ENCODE measurements at places on chromosomes 6 and 20.

GRCh38 chr6:165641672-165642156 is 21.3 kb downstream of the PDE10A start:
- no peak for DNase-seq

GRCh38 chr6:79152269-79152737 is 74.2 kb upstream of the PHIP start:
- DNase-seq: peak; percentile 88

DNA sequence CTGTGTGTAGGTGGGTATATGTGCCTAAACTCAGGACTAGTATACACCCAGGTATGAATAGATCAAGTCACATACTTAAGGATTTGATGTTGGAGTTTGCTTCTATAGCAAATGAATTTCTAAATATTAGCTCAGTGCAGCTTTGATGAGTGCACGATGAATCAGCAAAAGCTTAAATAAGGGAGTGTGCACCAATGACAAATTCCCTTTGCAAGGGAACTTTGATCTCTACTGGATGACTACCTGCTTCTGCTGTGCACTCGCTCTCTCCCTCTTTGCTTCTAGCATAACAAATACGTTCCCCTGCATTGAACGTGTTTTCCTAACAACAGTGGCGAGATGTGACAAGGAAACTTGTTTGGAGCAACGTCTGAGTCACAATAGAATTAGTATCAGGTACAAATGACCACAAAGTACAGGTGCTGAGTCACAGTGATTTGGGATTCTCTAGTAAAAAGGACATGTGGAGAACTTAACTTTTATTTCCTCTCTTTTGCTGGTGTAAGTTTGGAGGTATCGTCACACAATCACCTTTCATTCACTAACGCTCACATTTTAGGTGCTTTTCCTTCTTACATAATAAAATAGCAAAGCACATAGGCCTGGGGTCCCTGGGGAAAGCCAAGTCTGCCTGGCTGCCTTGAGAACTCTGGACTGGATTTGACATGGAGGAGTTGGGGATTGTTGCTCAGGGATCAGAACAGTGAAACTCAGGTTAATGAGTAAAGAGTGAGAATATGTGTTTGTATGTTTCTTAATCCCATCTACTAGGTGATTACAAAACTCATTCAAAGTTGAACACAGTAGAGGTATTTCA is 49.7 kb downstream of the KLHL31 start:
- DNase-seq: no peak

DNA sequence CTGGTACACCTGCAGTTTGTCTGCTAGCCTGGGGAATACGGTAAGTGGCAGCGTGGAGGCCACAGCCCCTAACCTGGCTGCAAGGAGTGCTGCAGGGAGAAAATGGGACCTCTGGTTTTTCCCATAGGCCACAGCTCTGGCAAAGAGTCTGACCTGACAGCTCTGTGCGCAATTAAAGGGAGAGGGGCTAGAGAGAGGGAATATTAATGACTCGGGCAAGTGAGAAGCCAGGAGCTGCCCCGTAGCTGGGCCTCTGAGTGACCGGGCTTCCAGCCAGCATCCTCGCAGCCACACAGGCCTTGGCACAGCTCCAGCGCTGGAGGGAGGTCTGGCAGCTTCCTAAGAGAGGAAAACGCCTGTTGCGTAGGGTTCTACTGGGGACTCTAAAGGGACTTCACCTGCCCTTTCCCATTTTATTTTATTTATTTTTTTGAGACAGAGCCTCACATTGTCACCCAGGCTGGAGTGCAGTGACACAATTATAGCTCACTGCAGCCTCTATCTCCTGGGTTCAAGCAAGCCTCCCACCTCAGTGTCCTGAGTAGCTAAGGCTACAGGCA is 18.2 kb upstream of the OCSTAMP start:
- DNase-seq: no peak

DNA sequence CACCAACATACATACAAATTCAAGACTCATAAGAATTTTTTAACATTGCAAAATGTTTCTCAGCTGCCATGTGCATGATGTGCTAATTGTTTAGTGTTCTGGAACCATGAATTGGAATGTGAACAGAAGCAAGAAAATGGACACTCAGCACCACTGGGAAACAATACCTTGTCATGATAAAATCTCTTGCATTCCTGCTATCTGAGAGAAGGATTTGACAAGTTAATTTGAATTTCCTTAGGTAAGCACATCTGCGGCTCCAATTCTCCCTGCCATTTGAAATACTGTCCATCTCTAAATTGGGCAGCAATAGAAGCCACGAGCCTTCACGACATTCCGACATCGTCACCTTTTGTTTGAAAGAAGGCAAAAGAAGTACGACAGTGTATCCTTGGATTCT is 1104.6 kb upstream of the MAP3K7 start:
- DNase-seq: no peak

DNA sequence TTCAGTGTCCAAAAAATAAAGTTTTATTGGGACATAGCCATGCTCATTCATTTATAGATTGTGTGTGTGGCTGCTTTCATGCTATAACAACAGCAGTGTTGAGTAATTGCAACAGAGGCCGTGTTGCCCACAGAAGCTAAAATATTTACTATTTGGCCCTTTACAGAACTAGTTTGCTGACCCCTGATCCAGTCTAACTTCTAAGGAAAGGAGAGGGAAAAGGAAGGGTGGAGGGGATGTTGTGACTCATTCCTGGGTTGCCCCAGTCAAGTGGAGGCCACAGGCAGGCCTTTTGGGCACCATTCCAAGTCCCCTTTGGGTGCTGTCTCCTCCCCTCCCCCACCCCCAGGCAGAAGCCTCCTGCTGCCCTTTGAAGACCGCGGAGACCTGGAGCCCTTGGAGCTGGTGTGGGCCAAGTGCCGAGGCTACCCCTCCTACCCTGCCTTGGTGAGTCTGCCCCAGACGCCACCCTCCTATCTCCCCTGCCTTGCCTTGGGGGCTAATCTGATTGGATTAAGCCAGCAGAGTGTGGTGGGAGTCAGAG is 28.4 kb downstream of the BRPF3 start:
- no peak for DNase-seq

- DNase-seq: no peak
Observed at GRCh38 chr6:139296927-139297326, 5.1 kb upstream of the TXLNB start.

DNA sequence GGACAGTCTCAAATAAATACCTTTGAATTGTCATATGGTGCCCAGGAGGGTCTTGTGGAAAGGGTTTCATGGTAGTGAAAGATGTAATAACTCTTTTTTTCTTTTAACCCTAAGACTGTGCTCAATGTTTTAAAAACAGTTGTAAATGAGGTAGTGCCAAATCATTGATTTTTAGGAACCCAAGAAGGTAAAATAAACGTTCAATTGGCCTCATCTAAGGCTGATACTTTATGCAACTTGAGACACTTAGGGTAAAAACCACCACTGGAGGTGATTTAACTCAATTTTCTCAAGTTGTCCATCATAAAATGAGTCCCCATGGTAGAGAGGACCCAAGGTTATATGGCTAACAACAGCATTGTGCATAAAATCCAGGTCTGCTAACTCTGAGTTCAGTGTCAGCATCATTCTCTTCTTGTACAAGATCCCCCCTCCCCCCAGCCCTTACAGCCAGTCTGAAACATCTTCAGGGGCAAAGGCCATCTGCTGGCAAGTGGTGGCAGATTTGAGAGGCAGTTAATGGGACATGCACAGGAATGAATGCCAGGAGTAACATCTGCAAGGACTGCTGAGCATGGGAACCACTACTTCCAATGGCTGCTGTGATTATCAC is 244.4 kb downstream of the GMPR start:
- DNase-seq: no peak

DNA sequence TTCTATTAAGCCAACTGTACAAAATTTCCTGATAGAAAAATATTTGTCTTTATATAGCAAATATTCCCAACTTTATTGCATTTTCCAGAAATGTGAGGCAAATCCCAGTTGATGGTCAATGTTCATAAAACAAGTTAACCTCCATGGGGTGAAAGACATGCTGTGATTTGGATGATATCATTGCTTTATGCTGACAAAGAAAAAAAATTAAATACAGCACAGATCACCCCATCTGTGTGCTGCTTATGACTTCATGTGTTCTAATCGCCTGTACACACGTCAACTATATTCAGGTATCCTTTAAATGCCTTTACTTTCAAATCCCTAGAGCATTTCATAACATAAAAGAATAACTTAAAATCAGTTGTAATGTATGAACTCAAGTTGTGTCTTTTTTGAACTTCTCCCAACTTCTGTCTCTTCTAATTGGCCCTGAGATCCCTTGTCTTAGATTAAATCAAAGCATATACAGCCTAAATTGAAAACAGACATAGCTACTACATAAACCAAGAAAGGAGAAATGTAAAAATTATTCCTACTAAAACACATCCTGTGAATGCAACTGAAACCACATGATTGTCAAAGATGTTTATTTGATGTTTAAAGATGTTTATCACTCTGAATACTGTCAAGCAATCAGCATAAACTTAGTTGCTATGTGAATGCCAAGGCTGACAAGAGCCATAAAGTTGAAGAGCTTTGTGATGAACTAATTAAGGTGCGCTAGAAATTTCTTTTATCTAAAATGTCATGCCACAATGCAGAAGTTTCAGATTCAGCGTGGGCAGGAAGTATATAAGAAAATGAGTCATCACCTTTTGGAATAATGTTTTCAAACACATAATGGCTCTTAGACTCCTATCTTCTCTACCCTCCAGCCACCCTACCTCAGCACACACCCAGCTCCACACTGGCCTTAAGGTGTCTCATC is 68.7 kb downstream of the FILIP1 start:
- DNase-seq: no peak

DNA sequence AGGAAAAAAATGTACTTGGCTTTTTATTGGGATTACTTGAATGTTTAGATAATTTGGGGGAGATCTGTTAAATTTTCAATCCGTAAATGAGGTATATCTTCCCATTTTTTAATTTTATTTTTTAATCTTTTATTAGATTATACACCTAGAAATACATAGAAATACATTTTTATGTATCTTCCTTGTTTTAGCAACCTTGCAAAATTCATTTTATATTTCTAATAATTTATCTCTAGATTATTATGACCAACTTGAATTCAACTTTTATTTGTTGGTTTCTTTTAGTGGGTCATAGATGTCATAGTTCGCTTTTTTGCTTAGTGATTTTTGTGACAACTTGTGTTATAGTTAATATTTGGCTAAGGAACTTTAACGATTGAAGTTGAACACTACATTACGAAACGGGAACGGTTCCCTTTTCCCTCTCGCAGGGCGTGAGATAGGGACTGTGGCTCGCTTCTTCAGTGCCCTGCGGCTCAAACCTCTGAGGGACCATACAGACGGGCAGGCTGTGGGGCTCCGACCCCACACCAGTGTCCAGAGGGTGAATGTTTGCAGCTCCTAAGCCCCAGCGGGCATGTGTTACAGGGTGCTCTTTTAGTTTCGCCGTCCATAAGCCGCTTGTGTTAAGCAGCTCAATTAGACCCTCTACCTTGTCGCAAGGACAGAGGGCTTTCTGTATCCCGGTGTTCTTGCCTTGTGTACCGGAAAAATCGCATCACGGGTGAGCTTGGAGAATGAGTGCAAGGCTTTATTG is 53.8 kb downstream of the PRND start:
- DNase-seq: no peak

DNA sequence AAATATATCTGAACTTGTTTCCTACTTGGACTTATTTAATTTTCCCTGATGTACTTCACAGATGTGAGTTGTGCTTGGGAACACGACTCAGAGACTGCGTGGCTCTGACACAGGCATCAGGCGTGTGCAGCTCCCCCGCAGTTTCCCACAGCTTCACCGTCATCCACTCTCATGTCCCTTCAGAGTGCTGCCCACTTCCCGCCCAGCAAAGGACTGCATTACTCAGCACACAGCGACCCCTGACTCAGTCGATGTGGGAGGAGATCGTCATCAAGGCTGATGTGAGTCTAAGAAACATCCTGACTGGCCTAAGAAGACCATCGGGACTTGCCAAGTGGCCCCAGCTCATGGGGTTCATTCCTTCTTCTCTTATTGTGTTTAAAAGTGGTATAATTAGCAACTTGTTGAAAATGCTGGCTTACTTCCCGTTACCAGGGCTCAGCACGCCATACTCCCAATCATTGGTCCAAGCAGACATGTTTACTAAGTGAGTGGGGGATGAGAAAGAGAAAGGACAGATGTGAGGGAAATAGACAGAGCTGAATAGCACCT is 539.4 kb upstream of the JARID2 start:
- DNase-seq: no peak

DNA sequence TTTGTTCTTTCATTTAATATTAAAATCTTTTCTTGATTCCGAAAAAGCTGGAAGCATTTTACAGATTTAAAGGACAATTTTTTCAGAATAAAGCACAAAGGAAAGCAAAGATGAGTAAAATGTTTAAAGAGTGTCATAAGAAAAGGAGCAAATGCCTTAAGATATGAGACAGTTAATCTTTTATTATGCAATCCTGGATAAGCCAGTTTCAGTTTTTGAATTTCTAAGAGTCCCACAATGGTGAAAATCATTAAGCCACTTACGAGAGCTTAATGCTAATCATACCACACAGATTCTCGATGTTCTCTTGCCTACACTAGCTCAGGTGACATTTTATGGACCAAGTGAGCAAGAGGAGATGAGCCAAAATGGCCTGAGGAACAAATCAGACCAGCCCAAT is 103.7 kb upstream of the RNF217 start:
- DNase-seq: no peak

DNA sequence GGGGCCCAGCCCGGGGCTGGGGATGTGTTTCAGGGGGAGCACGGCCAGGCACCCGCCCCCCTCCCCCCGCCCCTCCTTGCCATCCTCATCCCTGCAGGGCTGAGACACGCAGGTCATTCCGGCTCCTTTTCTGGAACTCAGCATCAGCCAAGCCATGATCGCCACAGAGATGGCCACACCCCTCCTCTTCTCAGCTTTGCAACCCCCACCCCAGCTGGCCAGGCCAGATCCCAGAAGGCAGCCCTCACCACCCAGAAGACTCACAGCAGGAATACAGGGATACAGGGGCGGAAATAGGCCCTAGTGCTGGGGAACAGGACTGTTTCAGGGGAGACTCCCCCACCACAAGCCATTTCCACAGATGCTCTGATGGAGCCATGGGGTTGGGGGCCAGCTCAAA is 33.5 kb downstream of the YTHDF1 start:
- DNase-seq: no peak

GRCh38 chr6:7727946-7728854 is 2.3 kb downstream of the BMP6 start:
- DNase-seq: no peak

DNA sequence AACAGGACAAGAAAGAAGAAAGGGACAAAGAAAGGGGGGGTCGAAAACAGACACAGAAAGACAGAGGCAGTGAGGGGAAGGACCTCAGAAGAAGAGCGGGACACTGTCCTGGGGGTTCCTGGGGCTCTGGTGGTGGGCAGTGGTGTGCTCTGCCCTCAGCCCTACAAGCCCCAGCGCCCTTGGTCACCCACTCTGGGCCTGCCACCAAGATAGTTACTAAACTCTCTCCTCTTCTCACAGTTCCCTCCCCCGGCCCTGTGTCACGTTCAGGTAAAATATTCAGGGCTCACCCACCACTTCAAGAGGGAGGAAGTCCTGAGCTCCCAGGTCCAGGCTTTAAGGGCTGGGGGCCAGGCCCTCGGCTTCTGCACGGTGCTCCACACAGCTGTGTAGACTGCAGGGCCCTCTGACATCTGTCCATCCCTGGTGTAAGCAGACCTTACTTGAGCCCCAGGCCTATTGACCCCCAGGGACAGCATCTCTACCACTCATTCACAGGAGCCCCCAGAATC is 87.4 kb downstream of the MRPL14 start:
- no peak for DNase-seq

Measured in H1 (cell line).